Tibial nerve (tissue), 4 donors: ENCODE measurements at places on chromosomes 1 and 21. TPM values are rescaled to one million over a fixed set of nuclear protein-coding genes. Genes with fewer than 3 reads are reported as not detected.
A peak's percentile ranks its signal among the peaks of the same experiment; 100 is the strongest.

DNA sequence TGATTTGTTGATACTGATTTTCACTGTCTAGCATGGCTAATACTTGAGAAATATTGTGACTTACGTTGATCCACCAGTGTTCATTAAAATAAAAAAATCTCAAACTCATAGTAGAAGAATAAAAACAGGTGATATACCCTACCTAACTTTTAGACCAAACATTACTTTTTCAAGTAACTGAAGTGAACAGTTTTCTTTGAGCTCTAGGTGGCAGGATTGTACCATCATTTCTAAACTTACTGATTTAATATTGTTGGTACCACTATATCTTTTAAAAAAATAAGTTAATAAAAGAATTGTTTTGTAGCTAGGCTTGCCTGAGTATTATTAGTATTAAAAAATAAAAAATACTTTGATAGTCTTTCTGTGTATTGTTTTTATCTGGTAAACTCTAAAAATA is 21.5 kb downstream of the CDC73 start:
- no peaks in the 10 kb centered on the region for H3K27me3 ChIP-seq

GRCh38 chr1:235054936-235055335 is 73.7 kb downstream of the TOMM20 start:
- no peaks in the 10 kb centered on the region for H3K36me3 ChIP-seq
- H3K4me1 ChIP-seq, result peaks cover 10% of the 10 kb centered on the region
- H3K27ac ChIP-seq, result no peak overlapping the region

GRCh38 chr1:152582647-152583046 is 2.3 kb upstream of the LCE3D start:
- H3K4me3 ChIP-seq, result no peak overlapping the region
- no peaks in the 10 kb centered on the region for H3K27me3 ChIP-seq
- H3K36me3 ChIP-seq, result no peaks in the 10 kb centered on the region
- H3K4me1 ChIP-seq, result no peaks in the 10 kb centered on the region

DNA sequence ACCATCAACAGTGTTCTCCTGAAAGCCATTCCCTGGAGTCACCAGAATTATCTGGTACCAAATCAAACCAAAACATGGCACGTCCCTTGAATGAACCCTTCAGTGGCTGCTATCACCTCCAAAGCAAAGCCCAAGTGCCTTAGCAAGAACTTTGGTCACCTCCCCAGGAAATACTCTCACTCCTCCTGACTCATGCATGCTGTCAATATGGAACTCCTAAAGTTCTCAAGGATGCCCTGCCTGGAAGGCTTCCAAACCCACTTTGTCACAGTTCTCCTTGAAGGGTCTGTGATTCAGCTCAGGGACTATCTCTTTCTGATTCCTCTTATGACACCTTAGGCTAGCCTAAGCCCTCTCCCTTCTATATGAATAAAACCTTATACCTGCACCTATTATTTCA is 146.1 kb upstream of the RUNX1 start:
- no peak overlapping the region for H3K4me3 ChIP-seq
- no peaks in the 10 kb centered on the region for H3K27me3 ChIP-seq
- H3K4me1 ChIP-seq, result peaks cover 4% of the 10 kb centered on the region
- DNase-seq, result no peak
- no peaks in the 10 kb centered on the region for H3K36me3 ChIP-seq

- DNase-seq, result no peak
- H3K4me1 ChIP-seq, result peaks cover 9% of the 10 kb centered on the region
- H3K27ac ChIP-seq, result no peak overlapping the region
- no peak overlapping the region for H3K4me3 ChIP-seq
- H3K36me3 ChIP-seq, result no peaks in the 10 kb centered on the region
Measured at GRCh38 chr1:56301791-56302190, 277.6 kb downstream of the PLPP3 start.

DNA sequence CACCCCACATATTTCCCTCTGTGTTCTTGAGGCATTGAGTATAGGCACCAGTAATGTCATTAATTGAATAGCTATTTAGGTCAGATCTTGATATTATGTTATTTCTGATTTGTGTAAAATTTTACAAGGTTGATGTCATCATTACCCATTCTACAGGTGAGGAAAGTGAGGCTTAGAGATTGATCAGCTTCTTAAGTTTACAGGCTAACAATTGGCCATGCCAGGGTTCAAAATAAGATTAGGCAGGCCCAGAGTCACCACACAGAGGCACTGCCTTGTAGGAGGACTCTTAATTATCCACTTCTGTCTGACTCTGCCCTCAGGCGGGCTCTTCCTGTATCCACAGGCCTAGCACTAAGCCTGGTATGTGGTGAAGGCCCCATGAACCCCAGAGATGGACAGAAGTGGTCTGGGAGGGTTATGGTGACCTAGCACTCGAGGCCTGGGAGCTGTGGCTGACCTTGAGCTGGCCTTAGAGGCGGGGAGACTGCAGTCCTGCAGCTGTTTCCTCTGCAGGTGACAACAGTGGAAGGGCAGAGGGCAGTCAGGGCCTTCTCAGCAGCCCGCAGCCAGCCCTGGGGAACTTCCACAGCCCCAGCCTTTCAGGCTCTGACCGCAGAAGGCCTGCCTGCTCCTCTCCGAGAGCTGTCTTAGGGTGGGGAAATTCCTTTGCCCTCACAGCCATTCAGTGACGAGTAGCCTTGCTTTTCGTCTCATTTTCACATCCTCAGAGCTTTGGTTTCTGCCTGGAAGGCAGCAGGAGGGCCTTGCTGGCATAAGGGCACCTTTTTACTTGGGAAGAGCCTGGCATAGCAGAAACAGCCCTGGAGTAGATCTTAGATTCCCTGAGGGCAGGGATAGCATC is 12.2 kb downstream of the ZDHHC18 start:
- no peaks in the 10 kb centered on the region for H3K4me1 ChIP-seq
- peak overlapping the region; percentile 53 for H3K27ac ChIP-seq
- DNase-seq, result no peak
- H3K4me3 ChIP-seq, result no peak overlapping the region

DNA sequence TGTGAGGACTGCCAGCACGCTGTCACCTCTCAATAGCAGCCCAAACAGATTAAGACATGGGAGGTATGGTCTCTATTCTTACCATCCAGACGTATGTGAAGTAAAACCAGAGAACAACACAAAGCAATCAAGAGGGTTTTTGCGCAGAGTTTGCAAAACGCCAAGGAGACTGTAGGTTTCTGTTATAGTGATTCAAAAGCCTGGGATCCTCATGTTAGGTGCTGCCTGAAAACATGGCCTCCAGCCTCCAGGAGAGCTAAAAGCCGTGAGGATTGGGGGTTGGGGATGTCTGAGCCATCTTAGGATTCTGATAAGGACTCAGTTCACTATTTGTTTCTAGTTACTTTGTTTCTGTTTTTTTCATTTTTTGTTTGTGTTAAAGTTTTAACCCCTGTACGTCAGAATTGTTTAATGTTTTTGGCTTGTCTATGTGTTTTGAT is 4.2 kb upstream of the CCT8 start:
- no peaks in the 10 kb centered on the region for H3K27me3 ChIP-seq
- H3K36me3 ChIP-seq, result no peaks in the 10 kb centered on the region
- peak overlapping the region; percentile 59 for H3K27ac ChIP-seq
- no peak for DNase-seq
- peaks cover 16% of the 10 kb centered on the region for H3K4me1 ChIP-seq
- peak overlapping the region; percentile 13 for H3K4me3 ChIP-seq

DNA sequence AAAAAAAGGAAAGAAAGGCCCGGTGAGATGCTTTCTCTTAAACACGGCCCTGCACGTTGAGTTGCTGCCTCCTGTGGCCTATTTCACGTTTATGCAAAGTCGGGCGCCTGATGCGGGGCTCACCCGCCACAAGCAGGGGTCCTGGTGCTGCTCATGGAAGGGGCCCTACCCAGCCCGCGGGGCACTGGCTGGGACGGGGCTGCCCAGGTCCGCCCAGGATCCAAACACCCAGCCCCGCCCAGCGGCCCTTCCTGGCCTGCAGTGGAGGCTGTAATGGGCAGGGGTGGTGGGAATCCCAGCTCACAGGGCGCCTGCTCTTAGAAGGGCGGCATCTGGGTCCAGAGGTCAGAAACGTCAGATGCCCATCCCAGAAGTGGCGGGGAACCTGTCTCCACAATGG is 1.6 kb downstream of the COL6A2 start:
- DNase-seq, result peak; percentile 13
- H3K27ac ChIP-seq, result peak overlapping the region; percentile 91
- no peaks in the 10 kb centered on the region for H3K36me3 ChIP-seq

DNA sequence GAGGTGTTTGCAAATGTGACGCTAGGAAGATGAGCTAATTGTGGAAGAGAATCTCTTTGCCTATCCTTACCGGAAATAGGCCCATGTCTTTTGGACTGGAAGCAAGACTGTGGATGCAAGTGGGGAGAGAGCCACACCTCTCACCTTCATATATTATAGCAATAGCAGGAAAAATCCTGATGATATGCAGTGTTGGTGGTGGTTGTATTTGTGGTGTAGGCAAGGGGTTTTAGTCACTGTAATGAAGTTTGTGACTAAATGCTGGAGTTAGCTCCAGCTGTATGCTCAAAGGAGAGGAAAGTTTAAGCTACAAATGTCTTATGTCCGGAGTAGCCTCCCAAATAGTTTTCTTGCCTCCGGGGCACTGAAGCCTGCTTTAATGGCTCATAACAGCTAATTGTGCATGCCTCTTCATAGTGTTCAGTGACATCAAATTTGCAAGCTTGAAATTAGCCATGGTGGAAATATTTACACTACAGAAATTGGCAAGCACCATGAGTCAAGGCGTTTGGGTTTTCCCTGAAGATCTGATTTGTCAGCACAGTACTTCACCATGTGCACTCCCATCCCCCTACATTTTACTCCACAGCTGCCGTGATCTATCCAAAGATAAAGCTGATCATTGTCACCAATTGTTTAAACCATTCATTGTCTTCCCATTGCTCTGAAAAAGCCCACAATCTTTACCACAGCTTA is 102.6 kb upstream of the ZNF644 start:
- DNase-seq, result no peak
- H3K4me3 ChIP-seq, result no peak overlapping the region
- H3K36me3 ChIP-seq, result no peaks in the 10 kb centered on the region
- H3K27ac ChIP-seq, result no peak overlapping the region
- H3K4me1 ChIP-seq, result peaks cover 5% of the 10 kb centered on the region
- H3K27me3 ChIP-seq, result no peaks in the 10 kb centered on the region

DNA sequence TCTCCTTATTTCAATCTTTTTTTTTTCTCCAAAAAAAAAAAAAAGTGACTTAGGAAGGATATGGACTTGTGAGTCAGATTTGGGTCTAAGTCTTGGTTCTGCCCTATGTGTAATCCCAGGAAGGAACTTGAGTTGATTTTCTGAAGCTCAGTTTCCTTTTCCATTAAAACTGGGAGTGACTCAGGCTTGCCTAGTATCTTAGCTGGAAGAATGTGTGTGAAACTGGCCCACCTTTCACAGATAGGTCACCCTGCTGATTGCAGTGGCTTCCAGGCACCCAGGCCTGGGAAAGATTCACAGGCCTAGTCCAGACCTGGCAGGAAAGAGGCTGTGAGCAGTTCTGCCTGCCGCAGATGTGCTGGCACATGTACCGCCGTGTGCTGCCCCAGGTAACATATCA is 218.3 kb upstream of the HOOK1 start:
- H3K4me1 ChIP-seq, result peaks cover 5% of the 10 kb centered on the region
- DNase-seq, result no peak

GRCh38 chr21:15365751-15366392 is 301.1 kb upstream of the NRIP1 start:
- H3K4me3 ChIP-seq, result no peak overlapping the region
- no peaks in the 10 kb centered on the region for H3K4me1 ChIP-seq
- no peak overlapping the region for H3K27ac ChIP-seq

DNA sequence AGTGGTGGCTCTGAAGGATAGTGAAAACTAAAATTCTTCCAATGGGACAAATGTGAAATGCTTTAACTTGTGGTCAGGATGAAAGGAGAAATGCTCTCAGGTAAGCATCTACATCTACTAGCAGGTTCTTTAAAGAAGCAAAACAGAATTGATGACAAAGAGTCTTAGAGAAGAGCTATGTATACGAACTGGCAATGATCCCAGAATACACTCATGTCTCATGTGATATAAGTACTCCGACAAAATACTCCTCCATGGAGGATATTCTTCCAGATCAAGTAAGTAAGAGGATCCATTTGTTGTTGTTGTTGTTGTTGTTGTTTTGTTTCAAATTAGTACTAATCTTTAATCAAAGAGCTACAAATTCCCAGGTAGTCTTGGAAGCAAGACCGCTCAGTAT is 174.0 kb upstream of the ATP1B1 start:
- no peak overlapping the region for H3K4me3 ChIP-seq
- H3K36me3 ChIP-seq, result no peaks in the 10 kb centered on the region
- H3K4me1 ChIP-seq, result no peaks in the 10 kb centered on the region
- DNase-seq, result no peak

DNA sequence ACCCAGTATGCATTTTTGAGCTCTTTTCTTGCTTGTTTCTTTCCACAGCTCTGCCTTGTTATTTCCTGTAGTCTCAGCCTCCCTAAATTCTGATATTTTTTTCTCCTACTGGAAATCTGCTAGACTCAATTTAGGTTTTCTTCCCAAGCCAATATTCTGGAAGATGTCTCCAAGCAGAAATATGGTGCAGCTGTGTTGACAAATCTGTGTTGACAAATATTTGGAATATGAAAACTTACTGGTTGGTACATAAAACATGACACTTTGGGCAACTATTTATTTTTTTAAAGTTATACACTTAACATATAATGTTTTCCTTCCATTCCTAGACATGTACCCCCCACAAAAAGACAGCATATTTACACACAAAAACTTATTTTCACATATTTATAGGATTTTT is 1048.4 kb downstream of the NCAM2 start:
- H3K4me3 ChIP-seq, result no peak overlapping the region
- no peaks in the 10 kb centered on the region for H3K4me1 ChIP-seq
- H3K27me3 ChIP-seq, result no peaks in the 10 kb centered on the region
- no peak overlapping the region for H3K27ac ChIP-seq
- no peak for DNase-seq

DNA sequence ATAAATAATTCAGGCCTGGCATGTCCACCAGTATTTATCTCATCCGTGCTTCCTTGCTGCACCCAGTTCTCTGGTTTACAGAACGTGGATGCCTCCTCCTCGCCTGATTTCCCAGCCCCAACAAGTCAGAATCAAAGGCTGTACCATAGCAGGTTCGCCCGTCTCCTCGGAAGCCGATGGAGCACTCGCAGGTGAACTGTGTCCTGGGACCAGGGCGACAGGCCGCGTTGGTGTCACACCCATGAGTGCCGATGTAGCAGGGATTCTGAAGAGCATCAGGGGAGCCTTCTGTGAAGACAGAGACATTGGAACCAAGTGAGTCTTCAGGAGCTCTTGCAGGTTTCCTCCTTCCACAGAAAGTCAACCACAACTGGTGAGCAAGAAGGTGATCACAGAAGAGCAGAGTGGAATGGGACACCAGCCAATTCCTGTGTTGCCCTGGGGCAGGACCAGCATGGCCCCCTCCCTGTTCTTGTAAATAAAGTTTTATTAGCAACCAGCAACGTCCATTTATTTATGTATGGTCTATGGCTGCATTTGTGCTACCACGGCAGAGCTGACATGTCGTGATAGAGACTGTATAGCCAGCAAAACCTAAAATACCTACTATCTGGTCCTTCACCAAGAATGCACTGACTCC is 40.8 kb downstream of the NID1 start:
- DNase-seq, result no peak
- H3K27ac ChIP-seq, result peak overlapping the region; percentile 85
- no peak overlapping the region for H3K4me3 ChIP-seq

GRCh38 chr21:36249576-36250422 is 70.2 kb upstream of the MORC3 start:
- H3K27ac ChIP-seq, result no peak overlapping the region
- no peak for DNase-seq
- no peaks in the 10 kb centered on the region for H3K4me1 ChIP-seq
- no peaks in the 10 kb centered on the region for H3K27me3 ChIP-seq
- peaks cover 99% of the 10 kb centered on the region for H3K36me3 ChIP-seq

FHAD1 gene
- not detected for total RNA-seq

DDX20 gene
- 40.5 TPM for total RNA-seq

HMCN1 gene
- 13.3 TPM for total RNA-seq

NID1 gene
- total RNA-seq, result 321 TPM

DDR2 gene
- 120 TPM for total RNA-seq

PLEKHN1 gene
- total RNA-seq, result not detected

TRIM58 gene
- 7.6 TPM for total RNA-seq

AMY1A gene
- not detected for total RNA-seq
